Activated CD8-positive, alpha-beta memory T cell treated with anti-CD3 and anti-CD28 coated beads, Interleukin-2, amount 10 ng/mL, durations not matched to agents 7 days and 5 days (primary cell): ENCODE measurements at places on chromosomes 7 and 10. TPM values are rescaled to one million over a fixed set of nuclear protein-coding genes. Genes with fewer than 3 reads are reported as not detected.

GRCh38 chr10:25393621-25394020, 218.8 kb downstream of the GPR158 start:
- no peak for DNase-seq

DNA sequence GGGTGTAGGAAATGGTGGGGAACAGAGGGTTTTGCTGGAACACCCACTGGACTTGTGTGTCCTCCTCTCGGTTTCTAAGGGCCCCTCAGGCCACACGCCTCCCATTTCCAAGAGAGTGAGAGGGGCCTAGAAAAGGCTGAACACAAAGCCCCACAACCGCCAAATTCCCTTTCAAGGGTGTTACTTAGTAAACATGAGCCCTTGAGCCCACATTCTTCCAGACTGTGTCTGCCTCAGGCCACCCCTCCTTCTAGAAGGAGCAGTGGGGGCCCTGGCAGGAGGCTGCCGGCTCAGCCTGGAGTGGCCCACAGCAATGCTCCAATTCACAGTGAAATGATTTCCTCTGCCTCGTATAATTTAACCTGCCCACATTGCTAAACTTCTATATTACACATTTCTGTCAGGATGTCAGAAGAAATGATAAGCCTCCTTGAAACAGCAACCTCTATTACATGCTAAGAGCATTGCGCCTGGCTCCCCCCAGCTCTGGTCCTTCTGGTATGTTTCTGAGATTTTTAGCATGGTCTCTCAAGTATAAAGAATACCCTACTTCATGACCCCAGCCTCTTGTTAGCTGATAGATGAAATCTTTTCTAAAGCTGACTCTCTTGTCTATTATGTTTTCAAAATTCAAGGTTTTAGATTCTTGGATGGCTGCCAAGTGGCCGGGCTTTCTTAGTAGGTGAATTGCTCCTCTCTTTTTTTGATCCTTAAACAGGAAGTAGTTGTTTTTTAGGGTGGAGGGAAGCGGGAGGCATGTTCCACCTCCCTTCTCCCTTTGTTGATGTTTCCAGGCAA, 673.9 kb upstream of the GALNT17 start:
- no peak for DNase-seq

DNA sequence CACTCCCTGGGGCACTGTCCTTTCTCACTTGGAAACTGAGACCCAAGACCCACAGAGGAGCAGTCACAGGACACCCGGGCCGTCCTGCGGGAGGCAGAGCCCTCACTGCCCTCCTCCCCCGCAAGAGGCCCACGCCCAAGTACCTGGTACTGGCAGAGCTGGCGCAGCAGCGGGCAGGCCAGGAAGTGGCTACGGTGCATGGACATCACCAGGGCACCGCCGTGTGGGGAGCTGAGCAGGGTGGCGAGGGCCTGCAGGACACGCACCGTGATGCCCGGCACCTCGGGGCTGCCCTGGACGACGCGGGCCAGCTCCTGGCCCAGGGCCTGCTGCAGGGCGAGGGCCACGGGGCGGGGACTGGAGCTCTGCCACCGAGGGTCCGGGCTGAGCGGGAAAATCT, 20.0 kb upstream of the MICALL2 start:
- no peak for DNase-seq

GRCh38 chr7:100799037-100799896, 28.1 kb downstream of the EPHB4 start:
- DNase-seq, result peak; percentile 64

GRCh38 chr7:86653919-86654659, 10.4 kb downstream of the GRM3 start:
- DNase-seq, result no peak

- DNase-seq, result peak; percentile 93
Measured at GRCh38 chr10:43420369-43421200, 11.6 kb upstream of the HNRNPF start.

GRCh38 chr10:86098187-86098881, 268.3 kb downstream of the GRID1 start:
- peak; percentile 31 for DNase-seq

GRCh38 chr10:7161484-7162250, 249.2 kb downstream of the SFMBT2 start:
- DNase-seq, result no peak

- DNase-seq, result no peak
Measured at GRCh38 chr10:78937800-78938694, 130.7 kb upstream of the ZMIZ1 start.

DNA sequence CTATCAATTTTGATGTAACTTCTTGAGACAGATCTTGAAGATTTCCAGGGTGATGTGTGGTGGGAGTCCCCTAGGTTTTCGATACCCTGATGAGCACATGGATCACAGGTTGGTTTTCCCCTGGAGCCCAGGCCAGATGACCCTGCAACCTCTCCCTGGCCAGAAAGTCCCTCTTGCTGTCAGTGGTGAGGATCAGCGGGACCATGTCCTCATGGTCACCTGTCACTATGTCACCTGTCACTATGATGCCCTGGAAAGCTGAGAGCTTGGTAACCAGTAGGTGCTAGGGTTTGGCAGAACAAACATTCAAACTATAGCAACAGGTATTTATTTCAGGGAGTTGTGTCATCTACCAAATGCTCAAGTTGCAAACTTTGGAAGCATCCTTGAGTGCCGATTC, 197.9 kb downstream of the ARHGAP12 start:
- DNase-seq, result no peak

DNA sequence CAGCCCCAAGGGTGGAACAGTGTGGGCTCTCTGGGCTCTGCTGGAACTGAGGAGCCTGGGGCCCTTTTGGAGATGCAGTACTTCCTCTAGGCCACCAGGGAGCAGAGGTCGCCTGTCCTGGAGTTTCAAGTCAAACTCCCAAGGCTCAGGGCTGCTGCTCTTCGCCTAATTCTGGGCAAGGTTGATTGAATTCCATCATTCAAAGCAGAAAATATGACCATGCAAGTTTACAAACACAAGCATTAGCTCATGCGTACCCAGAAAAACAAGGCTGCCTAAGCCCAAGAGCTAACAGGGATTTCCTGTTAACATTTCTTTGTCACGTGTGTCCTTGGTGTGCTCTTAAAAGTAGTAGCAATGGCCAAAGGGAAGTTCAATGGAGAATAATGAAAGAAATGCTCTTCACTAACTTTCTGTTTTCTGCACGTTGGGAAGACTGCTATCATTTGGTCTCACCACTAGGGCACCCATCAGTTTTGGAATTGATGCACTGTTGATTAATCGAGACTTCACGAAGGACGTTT, 20.1 kb downstream of the LDB3 start:
- DNase-seq, result peak; percentile 67

GRCh38 chr10:15744217-15744865, 24.6 kb upstream of the ITGA8 start:
- peak; percentile 68 for DNase-seq

DNA sequence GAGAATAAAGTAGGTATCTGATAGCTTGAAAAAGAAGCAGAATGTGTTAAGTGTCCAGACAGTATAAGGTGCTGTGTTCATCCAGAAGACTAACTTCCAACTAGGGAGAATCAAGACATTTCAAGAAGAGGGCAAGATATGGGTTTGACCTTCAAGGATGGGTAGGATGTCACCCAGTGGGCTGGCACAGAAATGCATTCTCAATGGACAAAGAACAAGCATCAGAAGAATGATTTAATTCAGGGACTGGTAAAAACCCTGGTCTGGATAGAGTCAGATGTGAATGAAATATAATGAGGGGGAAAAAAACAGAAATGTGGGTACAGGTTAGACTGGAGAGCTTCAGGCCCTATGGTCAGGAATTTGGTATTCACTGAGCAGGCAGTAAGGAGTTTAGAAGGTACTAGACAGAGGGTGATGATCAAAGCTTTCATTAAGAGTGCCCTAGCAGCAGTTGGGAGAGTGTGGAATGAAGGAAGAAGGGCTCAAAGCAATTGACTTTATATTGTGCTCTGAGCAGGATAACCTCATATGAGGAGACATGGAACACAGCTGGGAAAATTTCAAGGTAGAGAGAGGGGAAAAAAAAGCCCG, 180.7 kb upstream of the ANK3 start:
- DNase-seq, result no peak

Gene GIMAP7
- 89.7 TPM for total RNA-seq

Gene AGBL3
- total RNA-seq, result 2.4 TPM
